ENCODE measurements at places on chromosomes 2 and 18.

- no peak for DNase-seq
Observed at GRCh38 chr18:57798713-57799373, 4.3 kb downstream of the ATP8B1 start.

GRCh38 chr2:180240774-180241173 is 233.7 kb upstream of the CWC22 start:
- DNase-seq: no peak

GRCh38 chr2:226487573-226487972 is 312.0 kb downstream of the IRS1 start:
- DNase-seq: no peak

DNA sequence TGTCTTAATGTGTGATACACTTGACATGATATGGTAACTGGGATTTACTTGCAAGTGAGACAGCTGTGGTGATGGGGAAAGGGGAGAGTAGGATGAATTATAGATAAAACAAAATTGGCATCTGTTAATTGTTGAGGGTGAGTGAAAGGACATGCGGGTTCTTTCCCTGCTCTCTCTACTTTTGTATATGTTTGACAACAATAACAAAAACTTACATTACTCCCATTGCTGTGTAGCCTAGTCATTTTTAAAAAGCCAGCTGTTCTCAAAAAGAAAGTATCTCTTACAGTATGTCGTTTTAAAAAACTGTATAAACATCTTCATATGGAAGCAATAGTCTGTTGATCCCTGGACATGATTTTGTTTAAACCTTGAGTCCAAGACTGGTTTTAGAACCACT is 117.6 kb downstream of the MYO1B start:
- no peak for DNase-seq

GRCh38 chr2:220076734-220077133 is 449.3 kb downstream of the SLC4A3 start:
- DNase-seq: no peak

GRCh38 chr2:113282747-113283533 is 4.2 kb upstream of the PAX8 start:
- DNase-seq: no peak

- DNase-seq: no peak
Observed at GRCh38 chr18:490024-490366, 10.5 kb downstream of the COLEC12 start.

DNA sequence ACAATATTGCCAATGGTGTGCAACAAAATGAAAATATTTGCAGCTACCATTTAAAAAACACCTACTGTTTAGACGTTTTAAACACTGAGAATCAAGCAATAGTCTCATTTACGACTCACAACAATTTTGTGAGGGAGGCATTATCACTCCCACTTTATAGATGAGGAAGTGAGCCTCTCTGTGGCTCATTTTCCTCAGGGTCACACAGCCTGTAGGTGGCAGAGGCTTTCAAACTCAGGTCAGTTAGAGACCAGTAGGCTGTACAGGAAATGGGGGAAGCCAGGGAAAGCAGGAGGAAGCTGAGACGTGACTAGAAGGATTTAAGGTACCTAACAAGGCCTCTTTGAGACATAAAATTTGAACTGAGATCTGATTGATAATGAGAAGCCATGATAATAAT is 95.0 kb upstream of the ZNF521 start:
- DNase-seq: no peak

DNA sequence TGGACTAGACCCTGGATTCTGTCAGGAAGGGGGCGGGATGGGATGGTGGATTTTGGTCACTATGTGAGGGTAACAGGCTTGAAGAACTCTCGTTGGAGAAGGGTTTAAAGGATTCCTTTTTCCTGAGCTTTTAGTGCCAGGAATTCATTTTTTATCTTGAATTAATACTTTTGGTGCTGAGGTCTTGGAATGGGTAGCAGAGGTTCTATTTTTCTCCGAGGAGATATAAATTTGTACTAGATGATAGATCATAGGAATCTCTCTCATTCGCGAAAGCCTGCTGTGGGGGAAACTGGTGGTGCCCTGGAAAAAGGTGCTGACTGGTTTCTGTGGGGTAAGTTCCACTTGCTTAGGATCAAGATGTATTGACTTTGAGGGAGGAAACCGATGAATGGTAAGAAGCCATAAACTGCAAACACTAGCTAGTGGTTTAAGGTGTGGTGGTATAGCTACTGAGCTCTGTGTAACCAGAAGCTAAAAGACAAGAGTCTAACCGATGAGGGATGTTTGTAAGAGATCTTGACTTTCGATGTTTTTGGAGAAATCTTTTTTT is 706 bp downstream of the AGPS start:
- no peak for DNase-seq

- no peak for DNase-seq
Observed at GRCh38 chr2:57899898-57900297, 146.7 kb upstream of the VRK2 start.

GRCh38 chr2:217286833-217287232 is 427.0 kb upstream of the TNP1 start:
- no peak for DNase-seq

DNA sequence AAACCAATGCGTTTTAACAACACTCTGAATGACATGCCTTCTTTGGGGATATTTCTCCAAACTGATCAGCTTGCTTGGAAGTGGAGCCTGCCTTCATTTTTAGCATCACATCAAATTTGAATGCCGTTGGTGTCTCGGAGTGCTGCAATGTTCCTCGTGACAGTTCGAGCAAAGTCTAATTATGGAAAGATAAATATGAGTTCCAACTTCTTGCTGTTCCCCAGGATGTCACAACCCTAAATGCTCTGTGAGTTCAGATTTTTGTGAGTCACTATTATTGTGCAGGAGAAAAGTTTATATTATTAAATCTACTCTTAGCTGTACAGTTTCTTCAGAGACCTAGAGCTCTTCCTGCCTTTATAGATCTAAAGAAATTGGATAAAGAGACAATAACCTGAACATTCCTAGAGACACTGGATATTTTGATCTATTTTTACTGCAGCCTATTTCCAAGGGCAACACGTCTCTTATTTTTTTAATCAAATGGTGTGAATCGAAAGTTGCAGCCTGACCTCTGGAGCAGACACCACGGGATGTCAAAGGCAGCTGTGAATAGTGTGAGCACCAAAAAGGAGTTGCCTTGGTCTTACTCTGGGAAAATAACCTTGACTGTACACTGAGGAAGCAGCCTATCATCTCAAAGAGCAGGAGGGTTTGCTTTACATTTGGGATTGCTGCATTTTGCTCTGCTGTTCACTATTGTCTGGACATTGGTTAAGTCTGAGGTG is 330.1 kb downstream of the TDRD15 start:
- no peak for DNase-seq

- DNase-seq: no peak
Observed at GRCh38 chr2:37630301-37630700, 41.1 kb downstream of the CDC42EP3 start.

DNA sequence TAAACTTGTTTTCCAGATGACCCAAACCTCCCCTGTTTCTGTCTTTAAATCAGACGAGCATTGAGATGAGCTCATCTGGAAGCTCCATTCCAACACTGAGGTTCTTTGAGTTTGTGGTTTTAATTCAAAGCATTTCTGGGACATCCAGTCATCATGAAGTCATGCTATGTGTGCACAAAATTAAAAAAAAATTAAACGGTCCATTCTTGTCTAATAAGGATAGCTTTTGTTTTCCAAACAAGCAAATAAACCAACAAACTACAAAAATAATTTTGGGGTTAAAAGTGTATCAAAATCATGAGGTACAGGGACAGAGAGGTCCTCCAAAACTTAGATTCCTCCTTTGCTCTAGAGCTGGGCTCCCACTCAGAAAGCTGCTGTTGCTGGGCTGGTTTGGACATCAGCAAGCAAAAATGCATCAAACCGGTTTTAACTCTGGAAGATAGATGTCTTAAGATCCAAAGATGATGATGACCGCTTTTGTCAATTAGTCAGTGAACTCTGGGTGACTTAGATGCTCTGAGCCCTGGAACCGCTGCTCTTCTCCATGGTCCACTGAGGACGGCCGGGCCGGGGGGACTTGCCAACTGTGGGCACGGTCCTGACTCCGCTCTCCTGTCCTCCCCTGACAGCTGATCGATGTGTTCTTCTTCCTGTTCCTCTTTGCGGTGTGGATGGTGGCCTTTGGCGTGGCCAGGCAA is 65.4 kb downstream of the TRPM8 start:
- DNase-seq: no peak

- DNase-seq: no peak
Observed at GRCh38 chr2:228118940-228119339, 62.5 kb downstream of the SPHKAP start.

DNA sequence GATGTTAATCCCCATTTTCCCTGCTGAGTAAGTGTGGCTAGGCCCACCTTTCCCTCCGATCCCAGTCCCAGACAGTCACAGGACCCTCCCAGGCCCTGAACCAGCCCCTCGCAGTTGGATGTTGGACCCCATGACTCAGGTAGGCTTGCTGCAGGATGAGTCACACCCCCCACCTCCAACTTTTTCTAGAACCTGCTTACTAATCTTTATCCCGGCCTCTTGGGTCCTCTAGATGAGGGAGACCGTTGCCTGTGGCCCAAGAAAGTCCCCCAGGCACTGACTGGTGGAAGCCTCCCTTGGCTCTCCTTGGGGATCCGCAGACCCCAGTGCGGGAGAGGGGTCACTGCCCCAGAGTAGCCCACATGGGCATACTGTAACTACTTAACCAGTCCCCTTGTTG is 98.5 kb downstream of the SMAD7 start:
- no peak for DNase-seq

- DNase-seq: no peak
Observed at GRCh38 chr2:215537611-215538010, 101.7 kb upstream of the FN1 start.

- DNase-seq: no peak
Observed at GRCh38 chr2:226904592-226904991, 68.7 kb downstream of the RHBDD1 start.

- DNase-seq: no peak
Observed at GRCh38 chr18:47050468-47050867, 15.0 kb upstream of the ELOA2 start.

GRCh38 chr2:174694196-174694878 is 69.9 kb downstream of the CHRNA1 start:
- DNase-seq: no peak

DNA sequence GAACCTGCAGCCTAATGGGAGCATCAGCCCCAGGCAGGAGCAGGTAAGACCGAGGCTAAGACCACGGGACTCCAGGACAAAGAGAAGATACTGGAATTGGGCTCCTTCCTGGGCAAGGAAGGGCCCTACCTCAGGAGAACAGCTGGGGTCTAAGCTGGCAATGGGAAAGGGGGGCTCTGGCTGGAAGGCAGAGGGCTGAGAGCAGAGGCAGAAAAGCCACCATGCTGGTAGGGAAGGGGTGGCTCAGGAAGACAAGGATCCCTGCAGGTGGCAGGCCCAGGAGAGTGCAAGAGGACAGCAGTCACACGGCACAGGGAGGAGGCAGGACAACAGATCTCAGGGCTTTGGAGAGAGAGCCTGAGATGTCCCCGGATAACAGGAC is 203.5 kb downstream of the NDUFA10 start:
- no peak for DNase-seq

DNA sequence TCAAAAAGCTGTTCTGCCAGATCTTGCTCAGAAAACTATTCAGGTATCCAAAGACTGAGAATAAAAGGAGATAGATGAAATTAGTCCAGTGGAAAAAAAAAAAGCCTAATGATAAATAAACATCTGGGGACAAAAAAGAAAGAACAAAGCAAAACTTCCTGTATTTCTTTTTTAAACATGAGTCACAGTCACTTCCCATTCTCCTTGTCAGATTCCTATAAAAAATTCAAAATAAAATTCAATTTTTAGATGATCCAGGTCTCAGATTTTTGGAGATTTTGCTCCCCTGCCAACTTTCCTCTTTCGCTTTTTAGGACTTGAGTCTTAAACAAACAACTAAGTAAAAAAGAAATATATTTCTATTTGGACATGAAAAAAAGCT is 127.4 kb downstream of the MEIS1 start:
- no peak for DNase-seq

DNA sequence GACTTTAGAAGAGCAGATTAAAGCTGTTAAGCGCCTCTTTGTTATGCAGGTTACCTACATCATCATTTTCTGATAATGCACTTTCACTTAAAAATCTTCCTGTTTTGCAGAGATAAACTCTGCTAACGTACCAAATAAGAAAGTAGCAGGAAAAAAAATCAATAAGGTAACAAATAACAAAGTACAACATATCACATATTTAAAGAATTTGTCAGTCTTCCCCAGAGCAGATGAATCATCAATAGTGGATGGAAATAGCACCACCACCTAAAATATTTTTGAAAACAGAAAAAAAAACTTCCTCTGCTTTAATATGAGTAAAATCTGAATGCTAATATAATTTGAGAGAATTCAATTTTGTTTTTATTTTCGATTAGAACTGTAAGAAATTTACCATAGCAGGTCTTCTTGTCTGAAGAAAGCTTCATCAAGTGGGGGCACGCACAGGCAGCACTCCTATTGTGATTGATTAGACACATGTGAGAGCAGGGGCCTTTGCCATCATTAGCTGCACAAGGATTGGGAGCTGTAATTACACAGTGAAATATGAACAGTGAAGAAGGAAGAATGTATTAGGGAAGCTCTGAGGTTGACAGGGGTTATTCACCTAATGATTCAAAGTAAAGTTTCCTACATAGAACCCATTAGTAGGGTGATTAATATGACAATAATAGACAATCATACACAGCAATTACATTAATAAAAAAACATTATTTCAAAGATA is 1279.4 kb downstream of the LRP1B start:
- DNase-seq: no peak

- no peak for DNase-seq
Observed at GRCh38 chr2:126849054-126849453, 49.6 kb upstream of the TEX51 start.

DNA sequence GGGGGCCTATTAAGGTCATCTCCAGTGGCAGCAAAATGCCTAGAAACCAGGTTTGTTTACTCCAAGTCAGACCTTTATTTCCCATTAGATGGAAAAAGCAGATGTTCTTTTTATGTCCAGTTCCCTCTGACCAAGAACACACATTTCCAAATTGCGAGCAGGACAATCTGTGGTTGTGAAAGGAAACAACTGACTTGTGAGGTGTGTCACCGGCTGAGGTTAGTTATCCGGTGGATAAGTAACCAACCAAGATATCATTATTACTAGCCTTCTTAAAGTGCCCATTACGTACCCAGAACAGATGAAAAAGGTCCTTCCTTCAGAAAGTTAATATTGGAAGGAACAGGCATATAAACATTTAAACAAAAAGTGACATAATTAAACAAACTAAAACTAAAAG is 112.9 kb downstream of the THADA start:
- DNase-seq: no peak

GRCh38 chr2:71778936-71779773 is 325.8 kb downstream of the DYSF start:
- no peak for DNase-seq

DNA sequence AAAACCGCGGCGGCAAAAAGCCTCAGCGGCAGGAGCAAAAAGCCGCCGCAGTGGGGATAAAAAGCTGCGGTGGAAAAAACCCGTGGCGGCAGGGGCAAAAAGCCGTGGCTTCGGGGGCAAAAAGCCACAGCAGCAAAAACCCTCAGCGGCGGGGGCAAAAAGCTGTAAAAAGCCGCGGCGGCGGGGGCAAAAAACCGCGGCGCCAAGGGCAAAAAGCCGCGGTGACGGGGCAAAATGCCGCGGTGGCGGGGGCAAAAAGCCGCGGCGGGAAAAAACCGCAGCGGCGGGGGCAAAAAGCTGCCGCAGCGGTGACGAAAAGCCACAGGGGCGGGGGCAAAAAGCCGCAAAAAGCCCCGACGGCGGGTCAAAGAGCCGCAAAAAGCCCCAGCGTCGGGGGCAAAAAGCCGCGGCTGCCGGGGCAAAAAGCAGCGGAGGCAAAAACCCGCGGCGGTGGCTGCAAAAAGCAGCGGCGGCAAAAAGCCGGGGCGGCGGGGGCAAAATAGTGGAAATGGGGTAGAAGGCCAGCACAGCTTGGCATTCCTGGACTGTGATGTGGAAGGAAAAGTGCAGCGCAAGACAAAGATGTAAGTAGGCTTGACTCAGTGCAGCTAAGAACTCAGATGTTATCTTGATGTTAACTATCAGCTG is 151.8 kb downstream of the ANKRD30BL start:
- DNase-seq: no peak

All from C1 segment of cervical spinal cord (tissue), 14 donors.